ENCODE measurements at places on chromosomes 11 and 22. TPM values are rescaled to one million over a fixed set of nuclear protein-coding genes. Genes with fewer than 3 reads are reported as not detected.
A peak's percentile ranks its signal among the peaks of the same experiment; 100 is the strongest.

DNA sequence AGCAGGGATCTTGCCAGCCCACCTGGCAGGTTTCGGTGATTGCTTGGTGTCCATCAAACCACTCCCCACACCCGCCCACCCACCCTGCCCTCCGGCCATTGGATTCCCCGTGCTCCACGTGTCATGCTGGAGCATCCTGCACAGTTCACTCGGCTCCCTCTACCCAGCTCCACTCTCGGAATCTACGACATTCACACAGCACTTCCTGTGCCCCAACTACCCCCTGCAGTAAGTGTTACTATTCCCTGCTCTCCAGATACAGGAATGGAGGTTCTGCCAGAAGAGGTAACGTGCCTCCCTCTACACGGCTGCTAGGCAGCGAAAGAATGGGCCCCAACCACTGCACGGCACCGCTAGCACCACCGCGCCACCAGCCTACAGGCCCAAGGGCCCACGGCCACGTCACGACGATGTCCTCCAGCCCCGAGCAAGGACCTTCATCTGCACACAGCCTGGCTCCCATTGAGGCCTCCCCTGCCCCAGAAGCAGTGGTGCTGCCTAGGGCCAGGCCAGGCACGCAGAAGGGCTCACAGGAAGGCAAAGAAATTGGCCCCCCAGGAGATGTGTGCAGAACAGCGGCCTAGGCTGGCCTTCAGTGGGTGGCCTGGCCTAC is 27.6 kb downstream of the WNT7B start:
- H3K27me3 ChIP-seq, result peaks cover 7% of the 10 kb centered on the region
- no peak overlapping the region for H3K27ac ChIP-seq
- H3K36me3 ChIP-seq, result no peaks in the 10 kb centered on the region
- H3K4me3 ChIP-seq, result no peak overlapping the region
- H3K4me1 ChIP-seq, result no peaks in the 10 kb centered on the region

TIMM10B gene
- 35.4 TPM for total RNA-seq

DNA sequence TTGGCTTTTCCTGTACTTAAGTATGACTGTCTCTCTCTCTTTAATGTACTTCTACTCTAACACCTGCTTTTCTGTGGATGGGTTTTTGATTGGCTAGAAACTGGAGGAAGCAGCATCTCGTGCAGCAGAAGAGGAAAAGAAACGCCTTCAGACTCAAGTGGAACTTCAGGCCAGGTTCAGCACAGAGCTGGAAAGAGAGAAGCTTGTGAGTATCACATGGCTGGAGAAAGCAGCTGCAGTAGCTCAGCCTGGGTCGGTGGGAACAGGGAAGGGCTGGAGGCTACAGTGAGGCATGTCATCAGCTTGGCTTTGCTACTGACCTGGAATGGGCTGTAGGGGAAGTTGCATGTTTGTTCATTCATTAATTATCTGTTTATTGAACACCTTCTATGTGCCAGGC is 74.2 kb downstream of the SWAP70 start:
- no peaks in the 10 kb centered on the region for H3K27me3 ChIP-seq
- H3K27ac ChIP-seq, result no peak overlapping the region
- H3K4me3 ChIP-seq, result no peak overlapping the region

- no peaks in the 10 kb centered on the region for H3K27me3 ChIP-seq
- no peak overlapping the region for H3K27ac ChIP-seq
- H3K4me1 ChIP-seq, result no peaks in the 10 kb centered on the region
- DNase-seq, result no peak
- no peaks in the 10 kb centered on the region for H3K36me3 ChIP-seq
These were observed 105.4 kb upstream of the FSHB start for GRCh38 chr11:30125456-30125855.

DNA sequence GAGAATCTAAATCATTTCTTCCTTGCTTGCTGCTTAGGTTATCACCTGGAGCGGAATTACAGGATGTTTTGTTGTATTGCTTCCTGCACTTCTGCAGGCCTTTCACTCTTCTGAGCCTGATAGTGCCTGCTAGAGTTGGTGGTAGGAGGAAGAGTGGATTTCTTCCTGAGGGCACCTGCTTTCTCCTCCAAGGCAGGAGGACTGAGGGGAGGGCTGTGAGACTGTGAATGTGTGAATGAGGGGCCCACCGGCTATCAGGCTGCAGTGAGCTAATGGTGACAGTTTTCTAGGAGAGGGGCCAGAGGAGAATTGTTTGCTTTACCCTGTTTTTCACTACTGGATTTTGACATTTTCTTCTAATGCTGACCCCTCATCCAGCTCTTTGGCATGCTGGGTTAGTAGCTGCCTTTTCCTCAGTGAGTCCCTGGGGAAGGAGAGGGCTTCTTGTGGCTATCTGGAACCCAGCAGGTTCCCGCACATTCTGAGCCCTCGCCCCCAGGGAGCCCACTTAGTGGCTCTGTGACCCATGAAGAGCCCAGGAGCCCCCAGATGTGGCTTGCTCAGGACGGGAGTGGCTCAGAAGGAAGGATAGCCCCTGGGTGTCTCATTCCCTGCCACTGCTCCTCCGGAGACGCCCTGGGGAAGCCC is 39.1 kb downstream of the DIXDC1 start:
- no peak for DNase-seq
- H3K4me3 ChIP-seq, result peak overlapping the region; percentile 28
- H3K27me3 ChIP-seq, result peaks cover 18% of the 10 kb centered on the region

- DNase-seq, result peak; percentile 3
- H3K4me1 ChIP-seq, result peaks cover 33% of the 10 kb centered on the region
- H3K27ac ChIP-seq, result no peak overlapping the region
- no peak overlapping the region for H3K4me3 ChIP-seq
These were observed 93.1 kb downstream of the CWC15 start for GRCh38 chr11:94880216-94880615.

DNA sequence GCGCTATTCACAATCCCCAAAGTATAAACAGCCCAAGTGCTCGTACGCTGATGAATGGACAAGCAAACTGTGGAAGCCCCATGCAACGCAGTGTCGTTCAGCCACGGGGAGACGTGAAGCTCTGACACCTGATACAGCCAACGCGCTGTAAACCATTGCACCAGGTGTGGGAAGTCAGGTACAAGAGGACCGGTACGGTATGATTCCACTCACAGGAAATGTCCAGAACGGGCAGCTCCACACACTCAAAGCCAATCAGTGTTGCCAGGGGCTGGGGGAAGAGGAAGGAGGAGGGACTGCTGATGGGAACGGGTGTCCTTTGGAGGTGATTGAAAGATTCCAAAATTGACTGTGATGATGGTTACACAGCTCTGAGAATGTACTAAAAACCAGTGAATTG is 64.5 kb downstream of the BRD1 start:
- H3K27me3 ChIP-seq, result peaks cover 3% of the 10 kb centered on the region
- peaks cover 2% of the 10 kb centered on the region for H3K36me3 ChIP-seq
- no peak overlapping the region for H3K4me3 ChIP-seq
- no peak for DNase-seq

- DNase-seq, result no peak
- H3K27me3 ChIP-seq, result no peaks in the 10 kb centered on the region
- H3K36me3 ChIP-seq, result peaks cover 16% of the 10 kb centered on the region
- no peak overlapping the region for H3K4me3 ChIP-seq
- peaks cover 32% of the 10 kb centered on the region for H3K4me1 ChIP-seq
- H3K27ac ChIP-seq, result no peak overlapping the region
These were observed 28.9 kb downstream of the SIK2 start for GRCh38 chr11:111631024-111631665.

TEAD1 gene
- 0.05 TPM for total RNA-seq

Data from activated CD8-positive, alpha-beta T cell treated with anti-CD3 and anti-CD28 coated beads, Interleukin-2, amount 10 ng/mL, durations not matched to agents 7 days and 5 days (primary cell).